ENCODE measurements at places on chromosomes 2 and 18. TPM values are rescaled to one million over a fixed set of nuclear protein-coding genes. Genes with fewer than 3 reads are reported as not detected.

DNA sequence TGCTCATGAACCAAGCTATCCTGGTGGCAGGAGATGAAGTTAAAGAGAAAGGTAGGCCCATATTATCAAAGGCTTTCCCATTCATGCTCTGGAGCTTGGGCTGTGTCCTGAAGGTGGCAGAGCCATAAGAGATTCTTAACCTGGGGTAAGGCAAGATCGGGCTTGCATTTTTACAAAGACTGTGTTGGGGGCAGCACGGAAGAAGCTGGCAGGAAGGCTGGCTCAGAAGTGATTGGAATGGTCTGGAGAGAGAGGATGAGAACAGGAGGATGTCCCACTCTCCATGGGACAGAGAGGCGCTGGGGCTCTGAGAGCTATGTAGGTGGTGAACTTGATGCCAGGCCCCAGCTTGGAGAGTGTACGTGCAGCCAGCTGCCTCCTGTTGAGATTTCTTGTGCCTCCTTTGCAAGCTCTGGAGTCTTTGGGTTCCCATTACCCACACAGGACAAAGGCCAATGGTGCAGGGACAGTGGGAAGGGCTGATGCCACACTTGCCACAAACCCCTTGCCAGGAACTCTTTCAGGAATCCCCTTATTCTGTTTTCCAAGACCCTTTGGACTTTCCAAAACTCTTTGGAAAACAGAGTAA is 40.6 kb upstream of the FZD5 start:
- DNase-seq = no peak

C18orf54 gene
- total RNA-seq = 0.94 TPM

GKN2 gene
- total RNA-seq = not detected

DNA sequence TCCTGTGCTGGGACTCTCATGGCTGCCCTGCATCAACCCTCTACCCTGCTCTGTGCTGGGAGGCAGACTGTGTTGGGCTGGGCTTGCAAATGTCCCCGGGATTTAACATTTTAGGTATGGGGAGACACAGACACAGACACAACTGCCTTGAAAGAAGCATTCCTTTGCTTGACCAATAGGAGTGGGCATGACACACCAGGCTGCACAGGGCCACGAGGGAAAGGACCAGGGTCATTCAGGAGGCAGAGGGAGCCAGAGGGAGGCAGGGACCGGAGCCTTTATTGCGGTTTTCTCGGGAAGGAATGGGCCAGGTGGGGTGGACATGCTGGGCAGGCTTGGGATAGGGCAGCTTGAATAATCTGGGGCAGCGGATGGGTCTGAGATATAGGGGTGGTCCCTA is 238.7 kb upstream of the COPS8 start:
- DNase-seq = no peak

DNA sequence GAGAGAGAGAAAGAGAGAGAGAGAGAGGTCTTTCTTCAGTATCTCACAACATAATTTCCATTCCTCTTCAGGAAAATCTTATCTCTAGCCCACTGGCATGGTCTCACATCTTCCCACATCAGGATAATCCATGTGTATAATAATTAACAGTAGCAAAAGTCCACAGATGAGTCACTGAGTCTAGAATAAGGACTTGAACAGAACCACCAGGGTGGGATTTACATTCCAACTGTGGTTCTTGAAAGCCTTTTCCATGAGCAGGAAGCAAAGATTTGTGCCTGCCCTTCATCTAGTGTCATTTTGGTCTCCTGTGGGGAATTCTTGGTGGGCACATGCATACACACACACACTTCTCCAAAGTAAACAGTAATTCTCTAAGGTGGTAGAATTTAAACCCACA is 107.1 kb upstream of the TCF4 start:
- no peak for DNase-seq

CREG2 gene
- not detected for total RNA-seq

DNA sequence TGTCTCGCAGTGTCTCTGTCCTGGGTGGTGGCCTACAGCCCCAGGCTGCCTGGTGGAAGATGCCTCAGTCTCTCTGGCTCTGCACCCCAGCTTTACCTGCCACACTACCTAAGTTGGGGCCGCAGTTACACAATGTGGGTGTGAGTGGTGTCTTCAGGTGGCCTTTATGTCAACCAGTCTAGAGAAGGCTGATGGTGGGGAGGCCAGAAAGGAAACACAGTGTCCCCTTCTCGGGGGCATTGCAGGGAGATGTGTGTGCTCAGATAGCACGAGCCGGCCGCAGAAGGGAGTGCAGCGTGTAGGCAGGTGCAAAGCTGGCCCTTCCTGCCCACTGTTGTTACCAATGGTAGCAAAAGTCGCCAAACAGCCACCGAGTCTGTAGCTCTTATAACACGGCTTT is 216.1 kb downstream of the SH3RF3 start:
- no peak for DNase-seq

CIB4 gene
- not detected for total RNA-seq

ATP8B1 gene
- total RNA-seq = 8.0 TPM

- no peak for DNase-seq
These were observed 24.6 kb upstream of the KCMF1 start for GRCh38 chr2:84946204-84947009.

GRCh38 chr18:28736223-28736622 is 559.3 kb upstream of the CDH2 start:
- DNase-seq = no peak

GRCh38 chr2:178448968-178449661 is 1.9 kb downstream of the PRKRA start:
- DNase-seq = no peak

DNA sequence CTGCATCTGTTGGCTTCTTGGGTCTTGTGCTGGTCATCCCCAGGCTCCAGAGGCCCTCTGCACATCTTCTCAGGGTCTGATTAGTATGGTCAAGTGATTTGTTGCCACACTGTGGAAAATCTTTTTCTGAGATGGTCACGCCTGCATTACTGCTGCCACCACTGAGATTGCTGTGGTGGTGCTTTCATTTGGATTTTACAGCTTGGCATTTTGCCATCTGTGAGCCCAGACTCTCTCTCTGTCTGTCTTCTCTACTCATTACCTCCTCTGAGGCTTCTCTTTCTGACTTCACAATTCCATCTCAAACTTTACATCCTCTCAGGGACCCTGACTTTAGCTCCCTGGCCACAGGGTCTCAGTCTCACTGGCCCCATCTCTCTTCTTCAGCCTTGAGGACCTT is 154.6 kb downstream of the LRRTM1 start:
- DNase-seq = no peak

- DNase-seq = no peak
These were observed 100.3 kb downstream of the CTIF start for GRCh38 chr18:48638896-48639771.

GRCh38 chr2:216925636-216926366 is 65.9 kb upstream of the TNP1 start:
- no peak for DNase-seq

GRCh38 chr2:203650860-203651613 is 55.4 kb upstream of the CD28 start:
- DNase-seq = no peak

ANKRD53 gene
- 13.7 TPM for total RNA-seq

- DNase-seq = no peak
These were observed 7.8 kb downstream of the INO80C start for GRCh38 chr18:35489913-35490490.

GRCh38 chr2:207090389-207090788 is 75.4 kb downstream of the KLF7 start:
- no peak for DNase-seq

DNA sequence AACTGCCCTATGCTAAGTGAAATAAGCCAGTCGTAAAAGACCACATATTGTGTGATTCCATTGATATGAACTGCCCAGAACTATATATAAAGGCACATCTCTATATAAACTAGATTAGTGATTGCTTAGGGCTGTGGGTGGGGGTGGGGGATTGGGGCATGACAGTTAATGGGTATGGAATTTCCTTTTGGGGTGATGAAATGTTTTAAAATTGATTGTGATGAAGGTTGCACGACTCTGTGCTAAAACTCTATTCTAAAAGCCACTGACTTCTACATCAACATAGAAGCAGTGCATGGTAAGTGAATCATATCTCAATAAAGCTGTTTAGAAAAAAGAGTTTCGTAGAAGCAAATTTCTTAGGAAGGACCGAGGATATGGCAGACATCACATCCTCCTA is 53.0 kb downstream of the CDCA7 start:
- DNase-seq = no peak

DYNAP gene
- total RNA-seq = not detected

CFAP65 gene
- not detected for total RNA-seq

RTP5 gene
- not detected for total RNA-seq

DNA sequence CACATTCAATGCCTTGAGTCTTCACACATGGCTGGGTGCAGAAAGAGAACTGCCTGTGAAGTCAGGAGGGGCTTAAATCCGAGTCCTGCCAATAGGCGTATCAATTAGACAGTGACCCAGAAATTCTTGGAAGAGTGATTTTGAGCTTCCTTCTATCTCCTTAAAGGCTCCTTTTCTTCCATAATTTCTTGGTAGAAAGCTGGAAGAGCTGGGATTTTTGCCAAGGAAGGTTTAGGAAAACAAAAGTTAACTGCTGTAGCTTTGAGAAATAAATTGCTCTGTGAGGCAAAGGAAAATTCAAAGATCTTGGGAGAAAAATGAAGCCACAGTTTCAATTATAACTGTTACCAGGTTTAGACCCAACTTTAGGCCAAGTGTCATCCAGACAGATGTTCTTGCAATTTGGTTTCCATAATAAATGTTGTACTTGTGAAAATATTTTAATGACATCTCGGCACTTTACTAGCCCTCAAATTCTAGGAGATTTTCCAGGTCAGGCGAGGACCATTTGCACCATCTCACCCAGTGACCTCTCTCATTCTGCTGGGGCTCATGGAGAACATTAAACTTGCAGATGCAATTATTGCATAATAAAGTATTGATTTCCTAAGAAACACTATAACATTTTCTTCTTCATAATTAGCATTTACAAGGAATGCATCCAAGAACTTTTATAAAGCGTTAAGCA is 329.7 kb upstream of the MEIS1 start:
- no peak for DNase-seq

FOXI3 gene
- total RNA-seq = not detected

PCARE gene
- total RNA-seq = not detected

G6PC2 gene
- not detected for total RNA-seq

- no peak for DNase-seq
These were observed 569 bp downstream of the TMX3 start for GRCh38 chr18:68714366-68714711.

SEH1L gene
- total RNA-seq = 37.8 TPM

DSG1 gene
- not detected for total RNA-seq

GALNT3 gene
- 1.3 TPM for total RNA-seq

DNA sequence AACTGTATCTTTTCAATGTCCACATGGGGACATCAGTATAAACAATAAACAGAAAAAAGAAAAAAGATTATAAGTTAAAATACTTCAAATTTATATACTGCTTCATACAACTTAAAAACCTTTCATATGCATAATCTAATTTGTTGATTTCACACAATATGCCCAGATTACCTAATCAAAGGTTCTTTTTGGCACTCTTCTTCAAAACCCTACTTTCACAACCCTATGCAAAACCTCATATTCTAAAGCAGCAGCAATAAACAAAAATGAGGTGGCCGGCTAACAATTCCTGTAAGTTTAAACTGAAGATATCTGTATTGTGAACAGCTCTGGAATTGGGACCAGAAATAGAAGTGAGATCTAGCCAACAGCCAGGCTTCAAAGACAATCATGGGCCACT is 28.6 kb downstream of the STK17B start:
- DNase-seq = no peak

SIX3 gene
- total RNA-seq = not detected
